SW 1271 (cell line): ENCODE measurements at places on chromosomes 4 and X.
A peak's percentile ranks its signal among the peaks of the same experiment; 100 is the strongest.

DNA sequence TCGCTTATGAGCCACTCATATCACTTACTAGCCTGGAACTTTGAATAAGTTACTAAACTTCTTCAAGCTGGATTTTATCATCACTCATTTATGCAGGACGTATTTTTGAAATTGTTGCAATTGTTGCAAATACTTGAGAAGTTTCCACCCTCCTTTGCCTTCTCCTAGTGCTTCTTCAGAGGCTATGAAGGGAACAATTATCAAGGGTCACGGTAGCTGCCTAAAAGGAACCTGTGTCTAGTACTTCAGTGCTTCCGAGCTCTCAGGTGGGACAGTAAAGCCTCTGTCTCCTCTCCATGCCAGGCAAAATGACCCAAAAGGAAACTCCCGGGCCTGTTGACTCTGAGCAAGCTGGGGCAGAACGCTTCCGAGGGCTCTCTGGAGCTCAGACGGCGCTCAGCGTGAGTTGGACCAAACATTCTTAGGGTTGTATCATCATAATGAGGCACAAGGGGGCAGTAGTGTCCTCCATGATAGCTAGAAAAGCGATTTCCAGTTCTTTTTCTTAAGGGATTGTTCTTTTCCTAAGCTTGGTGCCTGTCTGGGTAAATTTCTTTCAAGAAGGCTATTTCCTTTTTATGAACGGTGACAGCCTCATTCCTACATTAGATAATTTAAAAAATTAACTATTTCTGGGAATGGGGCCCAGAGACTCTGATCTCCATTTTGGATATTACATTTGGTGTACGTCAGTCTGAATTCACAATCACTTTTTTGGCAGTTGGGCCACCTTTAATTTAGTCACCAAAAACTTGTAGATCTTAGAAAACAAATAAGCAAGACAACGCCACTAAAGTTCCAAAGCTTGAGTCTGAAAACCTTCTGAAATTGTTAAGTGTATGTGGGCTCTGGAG is 73.1 kb downstream of the PACRGL start:
- no peak for DNase-seq

- no peak for DNase-seq
Measured at GRCh38 chrX:51917604-51918003, 24.2 kb downstream of the MAGED1 start.

DNA sequence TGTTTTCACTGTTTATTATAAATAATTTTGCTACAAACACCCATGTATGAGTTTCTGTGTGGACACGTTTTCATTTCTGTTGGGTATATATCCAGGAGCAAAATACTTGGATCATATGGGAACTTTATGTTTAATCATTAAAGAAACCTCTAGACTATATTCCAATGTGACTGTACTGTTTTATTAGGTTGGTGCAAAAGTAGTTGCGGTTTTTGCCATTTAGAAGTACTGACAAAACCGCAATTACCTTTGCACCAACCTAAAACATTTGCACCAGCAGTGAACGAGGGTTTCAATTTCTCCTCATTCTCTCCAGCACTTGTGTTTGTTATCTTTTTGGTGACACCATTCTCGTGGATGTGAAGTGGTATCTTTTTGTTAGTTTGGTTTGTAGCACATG is 565.0 kb downstream of the TRIML1 start:
- no peak for DNase-seq

GRCh38 chrX:65720381-65720964 is 53.0 kb downstream of the MSN start:
- DNase-seq = no peak

- DNase-seq = no peak
Measured at GRCh38 chrX:107396783-107397182, 52.7 kb upstream of the FRMPD3 start.

DNA sequence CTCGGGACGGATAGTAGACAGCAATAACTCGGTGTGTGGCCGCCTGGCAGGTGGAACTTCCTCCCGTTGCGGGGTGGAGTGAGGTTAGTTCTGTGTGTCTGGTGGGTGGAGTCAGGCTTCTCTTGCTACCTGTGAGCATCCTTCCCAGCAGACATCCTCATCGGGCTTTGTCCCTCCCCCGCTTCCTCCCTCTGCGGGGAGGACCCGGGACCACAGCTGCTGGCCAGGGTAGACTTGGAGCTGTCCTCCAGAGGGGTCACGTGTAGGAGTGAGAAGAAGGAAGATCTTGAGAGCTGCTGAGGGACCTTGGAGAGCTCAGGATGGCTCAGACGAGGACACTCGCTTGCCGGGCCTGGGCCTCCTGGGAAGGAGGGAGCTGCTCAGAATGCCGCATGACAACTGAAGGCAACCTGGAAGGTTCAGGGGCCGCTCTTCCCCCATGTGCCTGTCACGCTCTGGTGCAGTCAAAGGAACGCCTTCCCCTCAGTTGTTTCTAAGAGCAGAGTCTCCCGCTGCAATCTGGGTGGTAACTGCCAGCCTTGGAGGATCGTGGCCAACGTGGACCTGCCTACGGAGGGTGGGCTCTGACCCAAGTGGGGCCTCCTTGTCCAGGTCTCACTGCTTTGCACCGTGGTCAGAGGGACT is 5.7 kb upstream of the MSANTD1 start:
- DNase-seq = no peak

GRCh38 chr4:89889289-89889688 is 5.4 kb upstream of the MMRN1 start:
- DNase-seq = no peak

- no peak for DNase-seq
Measured at GRCh38 chrX:45323387-45323786, 122.7 kb upstream of the DIPK2B start.

DNA sequence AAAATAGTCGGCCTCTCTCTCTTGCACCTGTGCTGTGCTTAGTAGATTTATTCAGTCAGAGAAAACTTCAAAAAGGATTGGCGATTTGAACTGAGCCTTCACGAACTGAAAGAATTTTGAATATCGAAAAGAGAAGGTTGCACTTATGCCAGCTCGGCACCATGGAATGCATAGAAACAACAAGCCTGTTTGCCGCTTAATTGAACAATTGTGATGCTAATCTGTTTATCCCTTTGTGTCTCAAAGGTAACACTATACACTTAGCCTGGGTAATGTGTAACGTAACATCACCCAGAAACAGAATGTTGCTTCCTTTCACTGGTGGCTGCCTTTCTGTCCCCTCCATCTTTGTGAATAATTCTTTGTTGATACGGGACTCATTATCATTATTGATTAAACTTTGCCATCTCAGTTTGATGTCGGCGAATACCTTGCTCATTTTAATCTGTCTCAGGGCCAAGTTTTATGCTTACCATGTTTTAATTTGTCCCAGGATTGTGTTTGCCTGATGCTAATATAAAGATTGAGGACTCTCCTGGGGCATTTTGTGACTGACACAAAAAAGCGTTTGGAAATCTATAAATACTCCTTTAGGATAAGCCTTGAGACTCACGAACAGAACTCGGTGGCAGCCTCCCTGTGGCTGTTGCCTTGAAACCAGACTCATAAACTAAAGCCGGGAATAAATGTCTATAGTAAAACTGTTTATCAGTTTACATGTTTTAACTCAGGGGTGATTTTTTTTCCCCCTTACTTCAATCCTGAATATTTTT is 400.5 kb downstream of the RAPGEF2 start:
- no peak for DNase-seq

GRCh38 chr4:169029947-169030346 is 19.9 kb upstream of the CBR4 start:
- DNase-seq = no peak

- no peak for DNase-seq
Measured at GRCh38 chrX:71666240-71667223, 814 bp upstream of the LOC101059915 start.

GRCh38 chrX:39504850-39505259 is 592.9 kb downstream of the BCOR start:
- DNase-seq = no peak

DNA sequence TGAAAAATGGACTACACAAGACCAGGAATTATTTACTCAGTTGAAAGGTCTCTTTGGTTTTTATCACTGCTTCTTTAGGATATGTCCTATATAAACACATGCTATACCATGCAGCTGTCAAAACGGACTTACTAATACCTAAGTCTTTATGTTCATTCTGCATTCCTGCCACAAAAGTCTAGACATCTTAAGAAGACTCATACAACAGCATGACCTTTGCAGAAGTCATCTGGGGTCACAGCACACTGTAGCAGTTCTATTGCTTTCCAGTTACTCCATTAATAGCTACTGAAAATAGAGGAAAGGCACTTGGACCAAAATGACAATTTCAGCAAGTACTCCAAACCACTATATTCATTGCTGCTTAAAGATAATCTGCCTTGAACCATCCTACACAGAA is 53.2 kb downstream of the DDX60 start:
- DNase-seq = no peak

GRCh38 chrX:7515681-7516413 is 327.1 kb upstream of the VCX start:
- peak; percentile 3 for DNase-seq

DNA sequence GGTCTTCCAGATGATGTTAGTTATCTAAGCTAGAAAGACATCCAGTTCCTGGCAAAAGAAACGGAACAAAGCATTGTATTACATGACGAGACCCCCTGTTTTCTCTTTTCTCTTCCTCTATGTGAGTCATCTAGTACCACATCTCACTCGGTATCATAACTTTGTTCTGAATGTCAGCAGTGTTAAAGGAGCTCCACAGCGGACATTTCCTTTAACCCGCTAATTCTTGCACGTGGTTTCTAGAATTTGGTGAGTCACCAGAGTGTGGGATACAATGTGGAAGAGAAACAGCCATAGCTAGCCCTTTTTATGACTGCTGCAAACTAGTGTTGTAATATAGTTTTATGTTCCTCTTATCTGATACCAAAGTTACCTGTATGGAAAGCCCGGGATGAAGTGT is 243.7 kb downstream of the TENM3 start:
- DNase-seq = no peak

- DNase-seq = no peak
Measured at GRCh38 chr4:90099812-90100211, 27.4 kb upstream of the CCSER1 start.

GRCh38 chrX:118726396-118726795 is 1.0 kb upstream of the IL13RA1 start:
- no peak for DNase-seq

DNA sequence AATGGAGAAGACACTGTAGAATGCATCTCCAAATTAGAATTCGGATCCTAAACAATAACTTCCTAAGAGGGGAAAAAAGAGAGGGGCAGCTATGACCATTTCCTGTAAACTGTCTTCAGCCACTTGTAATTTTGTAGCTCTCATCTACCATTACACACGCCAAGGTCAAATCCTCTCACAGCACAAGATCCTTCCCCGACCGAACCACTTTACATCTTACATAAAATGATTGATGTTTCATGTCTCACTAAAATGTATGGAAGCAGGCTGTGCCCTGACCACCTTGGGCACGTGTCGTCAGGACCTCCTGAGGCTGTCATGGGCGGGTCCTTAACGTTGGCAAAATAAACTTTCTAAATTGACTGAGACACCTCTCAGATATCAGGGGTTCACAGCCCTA is 24.1 kb upstream of the PBDC1 start:
- DNase-seq = peak; percentile 15

- DNase-seq = no peak
Measured at GRCh38 chr4:86938771-86939520, 4.1 kb downstream of the AFF1 start.

GRCh38 chrX:13808865-13809264 is 8.0 kb downstream of the GPM6B start:
- DNase-seq = no peak

- DNase-seq = no peak
Measured at GRCh38 chrX:74405973-74406489, 15.3 kb upstream of the SLC16A2 start.

DNA sequence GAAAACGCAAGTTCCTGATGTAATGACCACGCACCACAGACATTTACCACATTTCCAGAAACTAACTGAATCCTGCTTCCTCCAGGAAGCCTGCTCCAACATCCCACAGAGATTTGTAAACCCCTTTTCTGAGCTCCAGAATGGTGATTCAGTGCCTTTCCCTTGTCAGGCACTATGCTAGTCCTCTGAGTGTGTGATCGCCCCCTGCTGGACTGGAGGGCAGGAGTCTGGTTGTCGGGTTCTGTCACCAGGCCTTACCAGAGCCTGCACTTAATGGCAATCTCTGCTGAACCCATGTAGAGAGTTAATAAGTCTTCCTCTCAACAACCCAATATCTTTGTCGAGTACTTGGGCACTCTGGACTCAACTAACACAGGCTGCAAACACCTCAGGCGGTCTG is 14.5 kb upstream of the KDM5C start:
- DNase-seq = no peak

DNA sequence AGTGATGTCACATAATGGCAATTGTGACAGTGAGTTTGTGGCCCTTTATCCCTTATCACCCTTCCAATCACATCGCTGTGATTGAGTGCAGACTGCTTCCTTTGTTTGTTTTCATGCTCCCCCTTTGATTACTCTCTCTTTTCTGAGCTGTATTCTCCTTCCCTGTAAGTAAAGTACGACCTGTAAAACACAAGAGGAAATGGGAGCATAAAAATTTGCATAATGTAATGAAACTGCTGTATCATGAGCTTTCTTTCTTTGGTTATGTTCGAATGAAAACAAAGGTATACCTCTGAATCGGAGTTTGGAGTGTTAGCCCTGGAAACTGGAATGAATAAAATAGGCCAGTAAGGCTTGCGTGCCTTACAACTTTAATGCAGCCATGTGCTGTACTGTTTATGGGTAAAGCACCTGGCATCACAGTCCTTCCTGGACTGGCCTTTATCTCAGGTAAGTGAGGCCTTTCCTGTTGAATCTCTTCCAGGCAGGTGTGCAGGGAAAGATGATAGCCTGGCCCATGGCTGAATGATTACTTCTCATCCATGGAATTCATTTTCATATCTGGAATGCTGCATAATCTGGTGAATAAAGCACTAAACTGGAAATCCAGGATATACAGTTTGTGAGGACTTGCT is 26.6 kb upstream of the HS3ST1 start:
- DNase-seq = no peak

GRCh38 chrX:21740329-21741274 is 17.3 kb downstream of the SMPX start:
- no peak for DNase-seq

DNA sequence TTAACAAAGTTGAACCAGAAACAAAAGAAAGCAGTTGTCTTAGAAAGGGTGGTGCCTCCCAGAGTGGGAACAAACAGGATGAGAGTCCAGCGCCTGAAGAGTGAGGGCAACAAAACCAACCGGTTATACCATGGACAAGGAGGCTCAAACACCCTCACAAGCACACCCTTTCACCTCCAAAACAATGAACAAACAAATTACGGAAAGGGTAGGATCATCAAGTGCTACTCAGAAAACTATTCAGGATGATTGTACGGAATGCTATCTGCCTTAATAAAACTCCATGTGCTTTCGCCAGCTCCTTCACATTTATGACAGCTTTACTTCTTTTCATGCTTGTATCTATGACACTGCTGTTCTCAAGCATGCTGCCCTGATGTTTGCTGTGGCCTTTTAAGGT is 26.8 kb downstream of the SLC39A8 start:
- DNase-seq = no peak
